ENCODE measurements at places on chromosomes 11 and 22.

DNA sequence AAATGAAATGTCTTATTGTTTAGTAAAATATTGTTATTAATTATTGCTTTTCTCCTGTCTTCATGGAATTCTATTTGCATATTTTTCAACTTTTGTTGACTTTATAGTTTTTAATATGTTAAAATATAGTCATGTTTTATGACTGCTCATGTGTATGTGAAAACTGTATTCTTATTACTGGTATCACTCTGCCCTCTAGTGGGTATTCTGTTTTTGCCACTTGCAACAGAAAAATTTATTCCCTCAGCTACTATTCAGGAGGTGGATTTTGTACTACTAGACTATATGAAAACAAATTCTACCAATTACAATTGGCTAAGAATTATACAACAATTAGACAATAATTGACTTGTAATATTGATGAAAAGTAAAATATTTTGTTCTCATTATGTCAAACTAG is 45.0 kb downstream of the OR4C6 start:
- DNase-seq: no peak

- no peak for DNase-seq
Measured at GRCh38 chr11:122277493-122277892, 161.5 kb upstream of the BLID start.

DNA sequence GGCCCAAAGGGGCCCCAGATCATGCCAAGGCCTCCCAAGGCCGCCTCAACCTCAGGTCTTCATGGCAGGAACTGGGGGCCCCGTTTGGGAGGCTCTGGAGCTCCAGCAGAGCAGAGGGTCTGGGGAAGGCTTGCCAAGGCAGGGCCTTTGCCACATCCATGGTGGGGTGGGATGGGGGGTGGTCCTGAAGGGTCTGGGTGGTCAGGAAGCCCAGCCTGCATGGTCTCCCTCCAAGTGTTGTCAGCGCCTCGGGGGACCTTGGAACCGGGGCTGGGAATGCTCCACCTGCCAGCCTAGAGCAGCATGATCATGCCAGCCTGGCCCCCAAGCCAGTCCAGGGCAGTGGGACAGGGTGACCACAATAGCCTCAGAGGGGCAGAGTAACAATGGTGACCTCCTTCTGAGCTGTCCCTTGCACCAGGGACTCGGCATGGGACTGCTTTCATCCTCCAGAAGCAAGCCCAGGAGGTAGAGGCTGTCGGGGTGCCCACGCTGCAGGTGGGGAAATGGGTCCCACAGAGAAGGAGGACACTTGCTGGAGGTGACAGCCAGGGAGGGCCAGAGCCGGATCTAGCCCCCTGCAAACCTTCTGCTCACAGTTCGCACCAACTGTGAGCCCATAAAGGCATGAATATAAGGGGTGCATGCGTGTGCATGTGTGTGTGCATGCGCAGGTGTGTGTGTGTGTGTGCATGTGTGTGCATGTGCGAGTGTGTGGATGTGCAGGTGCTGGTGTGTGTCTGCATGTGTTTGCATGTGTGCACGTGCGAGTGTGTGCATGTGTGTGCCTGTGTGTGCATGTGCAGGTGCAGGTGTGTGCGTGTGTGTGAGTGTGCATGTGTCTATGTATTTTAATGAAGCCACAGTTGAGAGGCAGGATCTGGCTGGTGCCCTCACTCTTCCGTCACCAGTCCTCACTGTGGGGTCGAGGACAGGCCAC is 63.8 kb downstream of the MYEOV start:
- DNase-seq: no peak

GRCh38 chr22:24138649-24139420 is 42.5 kb upstream of the SUSD2 start:
- DNase-seq: no peak

- DNase-seq: no peak
Measured at GRCh38 chr22:25704701-25705100, 37.3 kb upstream of the MYO18B start.

GRCh38 chr22:43255299-43255698 is 68.4 kb upstream of the TTLL12 start:
- no peak for DNase-seq

DNA sequence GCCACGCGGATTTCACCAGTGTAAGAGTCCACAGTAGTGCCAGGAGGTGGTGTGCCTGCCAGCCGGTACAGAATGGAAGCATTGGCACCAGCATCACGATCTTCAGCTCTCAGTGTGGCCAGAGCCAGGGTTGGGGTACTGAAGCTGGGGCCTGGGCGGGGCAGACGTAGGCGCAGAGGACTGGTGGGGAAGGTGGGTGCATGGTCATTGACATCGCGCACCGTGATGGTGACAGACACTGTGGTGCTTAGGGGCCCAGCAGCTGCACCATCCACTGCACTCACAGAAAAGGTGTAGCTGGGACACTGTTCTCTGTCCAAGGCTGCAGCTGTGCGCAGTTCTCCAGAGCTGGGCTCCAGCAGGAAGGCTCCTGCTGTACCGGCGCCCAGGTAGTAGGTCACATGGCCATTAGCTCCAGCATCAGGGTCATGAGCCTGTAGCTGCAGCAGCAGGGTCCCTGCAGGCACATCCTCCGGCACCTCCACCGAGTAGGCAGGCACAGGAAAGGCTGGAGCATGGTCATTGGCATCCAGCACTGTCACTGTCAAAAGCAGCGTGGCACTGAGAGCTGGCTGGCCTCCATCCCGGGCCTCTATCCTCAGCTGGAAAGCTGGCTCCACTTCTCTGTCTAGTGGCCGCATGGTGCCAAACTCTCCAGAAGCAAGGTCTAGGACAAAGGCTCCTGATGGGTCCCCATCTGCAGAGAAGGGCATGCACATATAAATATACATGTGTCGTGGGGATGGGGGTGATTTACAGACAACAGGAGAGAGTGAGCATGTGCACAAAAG is 7.9 kb upstream of the TPP1 start:
- no peak for DNase-seq

DNA sequence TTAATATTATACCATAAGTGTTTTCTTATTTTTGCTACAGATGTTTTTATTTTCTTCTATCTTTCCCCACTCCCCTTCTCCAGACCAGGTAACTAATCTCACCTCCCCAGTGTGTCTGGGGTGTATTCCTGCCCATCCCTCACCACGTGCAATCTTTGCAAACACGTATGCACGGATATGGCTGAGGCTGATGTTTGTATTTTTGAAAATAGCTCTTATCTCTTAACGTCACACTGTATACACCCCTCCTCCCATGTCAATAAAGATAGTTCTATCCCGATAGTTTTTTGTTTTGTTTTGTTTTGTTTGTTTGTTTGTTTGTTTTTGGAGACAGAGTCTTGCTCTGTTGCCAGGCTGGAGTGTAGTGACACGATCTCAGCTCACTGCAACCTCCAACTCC is 127.5 kb downstream of the FBXO7 start:
- DNase-seq: no peak

GRCh38 chr11:66950112-66950535 is 8.1 kb downstream of the PC start:
- DNase-seq: no peak

DNA sequence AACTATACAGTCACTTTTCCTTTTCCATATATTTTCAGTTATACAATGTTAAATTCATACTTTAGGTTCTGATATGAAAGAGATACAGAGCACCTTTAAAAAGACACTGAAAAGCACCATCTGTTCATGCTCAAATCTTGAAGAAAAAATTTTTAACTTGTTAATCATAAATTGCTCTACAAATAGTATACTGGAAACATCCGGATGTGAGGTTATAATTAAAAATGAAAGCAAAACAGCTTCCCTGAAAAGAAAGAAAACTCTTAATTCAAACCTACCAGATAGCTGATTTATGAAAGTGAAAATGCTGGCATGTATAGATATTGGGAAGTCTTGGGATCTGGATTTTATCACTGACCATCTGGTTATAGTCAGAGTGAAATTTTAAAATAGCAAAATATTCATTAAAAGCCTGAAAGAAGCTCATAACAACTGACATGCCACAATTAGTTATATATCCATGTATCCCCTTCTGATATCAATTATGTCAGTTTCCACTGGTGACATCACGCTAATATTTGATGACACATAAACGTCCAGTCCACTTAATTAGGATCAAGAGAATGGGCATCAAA is 740.0 kb downstream of the DLG2 start:
- no peak for DNase-seq

DNA sequence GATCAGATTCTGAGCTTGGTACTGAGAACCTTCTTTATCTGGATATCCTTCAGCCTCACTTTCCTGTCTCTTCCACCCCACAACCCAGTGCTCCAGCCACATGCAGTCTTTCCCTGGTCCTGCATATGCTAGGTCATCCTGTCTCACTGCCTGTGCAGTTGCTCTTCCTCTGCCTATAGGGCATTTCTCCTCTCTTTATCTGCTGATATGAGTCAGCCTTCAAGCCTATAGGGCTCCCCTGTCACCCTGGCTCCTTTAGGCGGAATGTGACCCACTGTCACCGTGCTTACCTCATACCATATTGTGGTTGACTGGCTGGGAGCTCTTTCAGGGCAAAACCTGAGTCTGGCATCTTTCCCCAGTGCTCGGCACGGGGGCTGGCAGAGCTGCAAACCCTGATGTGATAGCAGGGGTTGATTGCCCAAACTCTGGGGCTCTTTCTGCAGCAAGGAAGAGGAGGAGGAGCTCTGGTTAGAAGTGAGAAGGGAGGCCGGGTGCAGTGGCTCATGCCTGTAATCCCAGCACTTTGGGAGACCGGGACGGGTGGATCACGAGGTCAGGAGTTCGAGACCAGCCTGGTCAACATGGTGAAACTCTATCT is 26.3 kb downstream of the MEI1 start:
- no peak for DNase-seq
